ENCODE measurements at places on chromosomes 11 and 22.

DNA sequence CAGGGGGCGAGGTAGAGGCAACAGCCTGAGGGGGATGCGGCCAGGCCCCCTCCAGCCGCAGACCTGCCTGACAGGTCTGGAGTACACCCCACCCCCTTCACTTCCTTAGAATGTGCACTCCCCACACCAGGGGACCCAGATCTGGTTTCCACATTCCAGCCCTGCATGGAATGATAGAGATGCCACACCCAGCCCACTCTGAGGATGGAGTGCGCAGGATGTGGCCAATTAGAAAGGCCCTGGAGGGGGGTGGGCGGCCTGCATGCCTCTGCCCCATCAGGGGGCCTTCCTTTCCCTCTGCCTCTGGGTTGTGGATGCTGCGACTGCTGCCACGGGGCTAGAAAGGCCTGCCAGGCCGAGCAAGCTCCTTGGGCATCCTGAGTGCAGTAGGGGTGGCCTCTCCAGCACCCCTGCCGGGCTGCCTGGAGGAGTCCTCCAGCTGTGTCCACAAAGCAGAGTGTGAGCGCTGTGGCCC lies 28.2 kb upstream of the MGAT3 start:
- DNase-seq, result peak; percentile 94

DNA sequence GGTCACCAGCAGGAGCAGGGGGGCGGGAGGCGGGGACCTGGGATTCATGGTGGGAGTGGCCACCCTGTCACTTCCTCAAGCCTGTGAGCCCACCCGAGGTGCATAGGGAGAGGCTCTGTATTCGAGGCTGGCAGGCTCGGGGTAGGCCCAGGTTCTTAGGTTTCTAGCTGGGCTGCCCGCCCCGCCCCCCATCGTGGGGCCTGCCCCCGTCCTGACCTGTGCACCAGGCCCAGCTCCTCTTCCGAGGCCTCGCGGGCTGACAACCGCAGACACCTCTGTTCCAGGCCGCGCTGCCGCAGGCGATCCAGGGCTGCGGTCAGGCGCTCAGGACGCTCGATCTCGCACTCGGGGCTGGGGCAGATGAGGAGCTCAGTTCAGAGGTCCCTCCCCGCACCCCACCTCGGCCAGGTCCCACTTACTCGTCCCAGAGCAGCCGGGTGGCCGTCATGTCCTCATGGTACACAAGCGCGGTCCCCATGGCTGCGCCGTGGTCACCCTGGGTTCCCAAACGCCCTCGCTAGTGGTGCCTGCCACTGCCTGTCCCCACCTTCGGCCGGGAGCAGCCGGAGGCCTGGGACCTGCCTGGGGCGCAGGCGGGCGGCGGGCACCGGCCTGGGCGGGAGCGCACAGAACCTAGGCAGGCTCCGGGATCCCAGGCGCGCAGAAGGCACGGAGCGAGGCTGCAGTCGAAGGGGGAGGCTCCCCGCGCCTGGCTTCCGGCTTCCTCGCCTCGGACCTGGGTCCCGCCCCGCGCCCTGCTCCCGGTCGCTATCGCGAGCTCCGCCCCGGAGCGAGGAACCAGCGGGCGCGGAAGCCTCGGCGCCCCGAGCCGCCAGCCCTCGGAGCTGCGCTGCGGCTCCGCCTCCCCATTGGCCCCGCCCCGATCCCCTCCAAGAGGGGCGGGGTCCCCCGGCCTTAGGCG lies at the start of gene HDAC10:
HDAC10 (minus strand) TSS at position 711 of the 922 bp plus-strand sequence; CDS start at position 478, 233 bp downstream.
- peak; percentile 86 for DNase-seq

DNA sequence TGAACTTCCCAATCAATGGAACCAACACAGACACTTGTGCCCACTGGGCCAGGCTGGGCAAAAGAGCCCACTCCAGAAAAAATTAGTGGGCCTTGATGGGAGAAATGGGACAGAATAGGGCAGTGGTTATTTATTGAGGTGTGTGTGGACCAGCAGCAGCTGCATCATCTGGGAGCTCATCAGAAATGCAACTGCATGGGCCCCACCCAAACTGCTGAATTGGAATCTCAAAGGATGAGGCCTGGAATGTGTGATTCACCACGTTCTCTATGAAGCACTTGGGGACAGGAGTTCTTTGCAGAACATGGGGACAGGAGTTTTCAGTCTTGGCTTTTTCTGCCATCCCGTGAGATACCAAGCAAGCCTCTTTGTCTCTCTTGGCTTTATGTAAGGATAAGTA lies 255.6 kb upstream of the PLET1 start:
- DNase-seq, result no peak

DNA sequence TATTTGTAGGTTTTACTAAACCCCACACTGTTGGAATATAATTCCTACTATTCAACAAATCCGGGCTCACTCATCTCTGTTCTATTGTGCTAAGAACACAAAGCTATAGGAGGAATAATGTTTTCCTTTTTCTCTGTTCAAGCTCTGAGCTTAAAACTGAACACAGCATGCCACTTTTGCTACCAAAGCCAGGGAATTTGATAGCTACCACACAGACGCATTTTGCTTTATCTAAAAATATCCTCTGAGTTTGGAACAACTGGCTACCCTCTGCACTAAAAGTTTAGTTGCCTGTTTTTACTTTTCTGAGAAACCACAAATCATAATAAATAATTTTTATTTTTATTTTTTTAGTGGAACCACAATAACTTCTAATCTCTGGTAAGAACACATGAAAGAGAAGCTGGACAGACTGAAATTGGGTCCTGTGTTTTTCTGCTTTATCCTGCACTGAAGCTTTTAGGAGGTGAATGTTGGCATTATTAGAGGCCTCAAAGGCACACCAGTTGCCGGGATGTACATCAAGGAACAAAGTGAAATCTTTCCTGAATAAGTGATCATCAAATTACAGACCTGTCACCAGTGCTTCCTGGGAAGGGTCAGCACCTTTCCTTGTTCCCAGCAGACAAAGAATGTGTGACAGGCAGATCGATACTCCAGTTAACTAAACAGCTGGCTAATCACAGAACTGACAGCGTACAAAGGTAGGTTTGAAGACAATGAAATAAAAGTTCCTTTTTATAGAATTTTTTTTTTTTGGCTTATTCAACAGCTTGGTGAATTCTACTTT lies 523.2 kb upstream of the TENM4 start:
- DNase-seq, result no peak

- no peak for DNase-seq
Measured at GRCh38 chr11:61964058-61964665, 3.3 kb downstream of the FTH1 start.

DNA sequence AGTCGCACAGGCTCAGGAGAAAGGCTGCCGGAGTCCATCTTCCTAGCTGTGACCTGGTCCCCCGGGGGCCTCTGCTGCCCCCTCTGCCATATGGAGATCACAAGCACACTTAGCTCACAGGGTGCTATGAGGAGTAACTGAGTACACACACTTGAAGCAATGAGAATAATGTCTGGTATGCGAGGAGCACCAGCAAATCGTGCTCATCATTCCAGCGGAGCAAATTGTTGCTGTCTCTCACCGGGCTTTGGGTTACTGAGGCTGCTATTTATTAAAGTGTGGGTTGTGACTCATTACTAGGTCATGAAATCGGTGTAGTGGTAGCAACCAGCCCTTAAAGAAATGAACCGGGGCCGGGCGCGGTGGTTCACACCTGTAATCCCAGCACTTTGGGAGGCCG lies 48.1 kb upstream of the EIF3D start:
- DNase-seq, result no peak

DNA sequence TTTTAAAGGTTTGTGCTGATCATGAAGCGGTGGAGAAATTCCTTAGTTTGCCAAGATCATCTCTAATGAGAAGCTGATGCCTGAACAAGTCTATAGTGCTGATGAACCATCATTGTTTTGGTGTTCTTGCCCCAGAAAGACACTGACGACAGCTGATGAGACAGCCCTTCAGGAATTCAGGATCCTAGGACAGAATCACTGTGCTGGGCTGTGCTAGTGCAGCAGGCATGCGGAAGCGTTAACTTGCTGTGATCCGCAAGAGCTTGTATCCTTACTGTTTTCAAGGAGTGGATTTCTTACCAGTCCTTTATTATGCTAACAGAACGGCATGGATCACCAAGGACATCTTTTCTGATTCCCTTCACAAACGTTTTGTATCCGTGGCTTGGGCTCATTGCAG lies 104.1 kb downstream of the TBC1D22A start:
- DNase-seq, result no peak

DNA sequence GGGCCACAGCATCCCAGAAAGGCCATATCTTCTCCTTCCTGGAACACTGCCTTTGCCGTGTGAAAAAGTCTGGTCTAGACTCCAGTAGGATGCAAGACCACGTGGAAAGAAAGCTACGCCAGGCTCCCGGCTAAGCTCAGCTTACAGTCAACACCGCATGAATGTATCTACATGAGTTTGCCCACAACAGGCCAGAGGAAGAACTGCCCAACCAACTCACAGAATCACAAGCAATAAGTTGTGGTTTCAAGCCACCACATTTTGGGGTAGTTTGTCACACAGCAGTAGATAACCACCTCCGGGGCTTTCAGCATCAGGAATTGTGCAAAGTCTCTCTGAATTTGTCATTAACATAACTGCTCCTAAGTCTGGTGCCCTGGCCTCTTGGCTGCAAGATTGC lies 27.3 kb downstream of the HSPA8 start:
- DNase-seq, result no peak

DNA sequence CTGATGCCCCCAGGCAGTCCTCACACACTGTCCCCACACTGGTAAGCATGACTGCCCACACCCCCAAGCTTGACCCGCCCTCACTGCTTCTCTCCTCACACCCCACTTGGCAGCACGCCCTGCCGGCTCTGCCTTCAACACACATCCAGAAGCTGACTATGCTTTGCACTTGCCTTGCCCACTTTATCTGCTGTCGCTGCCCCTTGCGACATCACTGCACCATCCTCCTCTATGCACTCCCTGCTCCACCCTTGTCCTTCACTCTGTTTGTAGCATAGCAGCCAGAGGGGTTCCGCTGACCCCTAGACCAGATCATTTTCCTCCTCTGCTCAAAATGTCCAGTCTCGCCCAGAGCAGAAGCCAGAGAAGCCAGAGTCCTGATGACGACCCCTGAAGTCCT lies 25.3 kb upstream of the SLC25A1 start:
- no peak for DNase-seq

- peak; percentile 59 for DNase-seq
Measured at GRCh38 chr22:35684270-35684700, 33.4 kb upstream of the APOL5 start.

DNA sequence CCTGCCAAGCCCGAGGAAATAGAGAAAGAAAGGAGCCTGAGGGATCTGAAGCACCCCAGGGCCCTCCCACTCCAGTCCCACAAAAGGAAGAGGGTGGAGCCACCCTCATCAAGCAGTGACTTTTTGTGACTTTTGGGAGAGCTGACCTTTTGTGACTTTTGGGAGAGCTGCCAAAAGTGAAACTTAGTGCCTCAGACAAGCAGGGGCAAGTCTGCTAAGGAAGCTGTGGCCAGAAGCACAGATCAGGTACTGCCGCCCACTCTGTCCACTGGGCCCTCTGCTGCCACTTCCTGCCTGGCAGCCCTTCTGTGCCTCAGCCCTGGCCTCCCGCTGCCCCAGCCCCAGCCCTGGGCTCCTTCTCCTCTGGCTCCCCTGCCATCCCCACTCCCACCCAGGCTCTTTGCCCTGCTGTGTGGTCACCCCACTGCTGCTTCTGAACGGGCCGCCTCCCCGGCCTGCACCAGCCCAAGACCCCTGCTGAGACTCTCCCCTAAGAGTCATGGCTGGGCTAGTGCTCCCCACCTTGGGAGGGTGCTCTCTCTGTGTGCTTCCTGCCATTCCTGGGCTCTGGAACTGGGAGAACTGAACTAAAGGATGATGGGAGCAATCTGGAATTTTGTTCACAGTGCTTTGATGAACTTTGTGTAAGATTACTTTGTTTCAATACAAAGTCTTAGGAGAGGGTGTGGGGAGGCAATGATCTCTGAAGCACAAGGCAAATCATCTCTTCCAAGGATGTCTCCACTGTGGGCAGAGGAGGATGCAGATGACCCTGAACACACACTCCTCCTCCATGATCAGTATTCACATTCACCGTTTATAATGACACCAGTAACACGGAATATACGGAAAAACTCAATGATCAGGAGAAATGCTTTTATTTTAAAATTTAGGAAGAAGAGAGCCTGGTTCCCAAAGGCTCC lies at the start of gene APOBEC3H:
APOBEC3H (plus strand) TSS at position 147 of the 923 bp plus-strand sequence. CDS start 3,035 bp downstream, outside the sequence.
- DNase-seq, result no peak

GRCh38 chr11:12380565-12381325 lies 3.4 kb downstream of the PARVA start:
- no peak for DNase-seq

GRCh38 chr22:20525048-20525447 lies 17.6 kb downstream of the MED15 start:
- DNase-seq, result no peak

DNA sequence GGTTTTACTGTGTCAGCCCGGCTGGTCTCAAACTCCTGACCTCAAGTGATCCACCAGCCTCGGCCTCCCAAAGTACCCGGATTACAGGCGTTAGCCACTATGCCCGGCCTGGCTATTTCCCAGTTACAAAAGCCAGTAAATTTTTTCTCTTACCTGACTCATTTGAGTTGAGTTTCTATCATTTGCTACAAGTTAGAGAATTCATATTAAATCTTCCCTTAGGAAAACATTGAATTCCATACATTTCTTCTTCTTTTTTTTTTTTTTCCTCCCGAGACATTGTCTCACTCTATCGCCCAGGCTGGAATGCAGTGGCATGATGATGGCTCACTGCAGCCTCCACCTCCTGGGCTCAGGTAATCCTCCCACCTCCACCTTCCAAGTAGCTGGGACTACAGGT lies 26.0 kb downstream of the CHEK2 start:
- no peak for DNase-seq

- peak; percentile 35 for DNase-seq
Measured at GRCh38 chr22:45878901-45879551, 97.9 kb downstream of the WNT7B start.

DNA sequence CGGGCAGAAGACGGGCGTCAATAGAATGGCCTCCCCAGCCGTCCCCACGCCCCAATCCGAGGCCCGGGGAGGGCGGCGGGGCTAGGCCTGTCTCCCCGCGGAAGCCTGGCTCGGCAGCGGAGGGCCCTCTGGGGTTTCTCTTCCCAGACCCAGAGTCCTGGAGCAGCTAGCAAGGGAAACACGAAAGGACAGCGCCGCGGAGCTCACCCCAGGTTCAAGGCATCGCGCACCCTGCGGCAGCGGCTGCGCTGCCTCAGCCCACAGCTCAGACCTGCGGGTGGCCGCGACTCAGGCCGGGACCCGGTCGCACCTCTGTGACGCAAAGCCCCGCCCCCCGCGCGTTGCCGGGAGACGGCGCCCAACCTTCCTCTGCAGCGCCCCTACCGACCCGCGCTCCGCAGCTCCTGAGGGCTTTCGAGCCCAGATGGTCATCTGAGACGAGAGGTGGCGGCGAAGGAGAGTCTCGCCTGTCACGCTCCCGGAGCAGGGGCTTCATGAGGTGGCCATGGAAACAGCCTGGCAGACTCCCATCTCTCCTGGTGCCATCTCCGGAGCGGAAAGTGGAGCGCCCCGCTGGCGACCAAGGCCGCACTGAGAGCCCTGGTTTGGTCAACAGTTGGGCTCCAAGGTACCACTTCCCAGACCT lies at the start of gene RNF141:
RNF141 (minus strand) TSS at position 273 of the 646 bp plus-strand sequence. CDS start 7,029 bp downstream, outside the sequence.
- DNase-seq, result peak; percentile 97

Data from H9 (cell line).